C1 segment of cervical spinal cord (tissue), 14 donors: ENCODE measurements at places on chromosomes 4 and X.

DNA sequence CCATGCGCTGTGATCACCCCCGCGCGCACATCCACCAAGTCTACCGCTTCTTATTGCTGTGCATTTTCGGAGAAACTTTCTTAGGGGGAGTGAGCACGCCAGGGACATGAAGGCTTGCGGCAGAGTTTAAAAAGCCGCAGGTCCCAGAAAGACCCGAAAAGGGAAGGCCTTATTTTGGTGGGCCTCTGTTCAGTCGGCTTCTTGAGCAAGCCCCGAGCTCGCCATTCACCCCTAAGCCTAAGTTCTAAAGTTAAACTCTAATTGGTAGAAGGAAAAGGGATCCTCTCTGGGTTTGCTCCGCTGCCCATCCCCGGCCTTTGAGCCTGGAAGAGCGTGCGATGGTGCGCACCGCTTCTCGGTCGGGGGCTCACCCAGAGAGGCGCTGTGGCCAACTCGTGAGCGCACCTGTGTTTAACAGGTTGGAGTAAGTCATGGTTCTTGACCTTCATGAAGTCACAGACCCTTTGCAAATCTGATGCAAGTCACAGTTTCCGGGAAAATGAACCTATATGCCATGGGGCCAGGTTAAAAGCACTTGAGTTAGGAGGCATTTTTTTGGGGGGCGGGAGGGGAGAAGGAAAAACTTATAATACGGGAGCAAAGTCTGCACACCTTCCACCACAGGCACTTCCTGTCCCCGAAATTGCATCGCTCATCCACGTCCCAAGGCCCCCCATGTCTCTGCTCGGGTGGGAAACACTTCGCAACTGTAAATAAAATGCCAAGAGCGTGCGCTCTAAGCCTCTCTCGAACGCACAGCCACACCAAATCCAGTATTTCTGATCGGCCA is 1.9 kb downstream of the PHOX2B start:
- DNase-seq = no peak

GRCh38 chrX:39827951-39828350 is 269.8 kb downstream of the BCOR start:
- DNase-seq = no peak

- no peak for DNase-seq
Measured at GRCh38 chr4:144820728-144821085, 174.8 kb downstream of the HHIP start.

- DNase-seq = no peak
Measured at GRCh38 chr4:40177591-40177990, 19.2 kb upstream of the RHOH start.

- DNase-seq = no peak
Measured at GRCh38 chr4:142242156-142242555, 603.9 kb downstream of the INPP4B start.

DNA sequence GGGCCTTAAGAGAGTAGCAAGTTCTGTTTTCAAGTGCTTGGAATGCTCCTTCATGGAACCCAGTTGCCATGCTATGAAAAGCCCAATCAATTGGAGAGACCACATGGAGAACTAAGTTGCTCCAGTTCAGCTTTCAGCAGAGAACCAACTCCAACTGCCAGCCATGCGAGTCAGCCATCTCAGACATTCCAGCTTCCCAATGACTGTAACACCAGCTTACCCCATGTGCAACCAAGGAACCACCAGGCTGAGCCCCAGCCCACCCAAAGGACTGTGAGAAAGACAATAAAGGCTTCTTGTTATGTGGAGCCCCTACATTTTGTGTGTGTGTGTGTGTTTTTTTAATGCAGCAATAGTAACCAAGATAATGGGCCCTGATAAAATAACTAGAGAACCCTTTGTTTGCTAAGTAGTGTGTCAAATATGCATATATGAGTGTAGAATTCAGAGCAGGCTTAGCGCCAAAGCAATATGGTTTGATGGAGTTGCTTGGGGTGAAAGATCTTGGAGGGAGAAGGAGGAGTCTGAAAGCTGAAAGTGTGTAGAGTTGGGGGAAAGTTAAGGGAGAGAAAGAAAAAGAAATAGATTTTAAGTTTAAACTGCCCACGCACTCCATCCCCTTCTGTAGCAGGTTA is 35.0 kb upstream of the CCKAR start:
- DNase-seq = no peak

DNA sequence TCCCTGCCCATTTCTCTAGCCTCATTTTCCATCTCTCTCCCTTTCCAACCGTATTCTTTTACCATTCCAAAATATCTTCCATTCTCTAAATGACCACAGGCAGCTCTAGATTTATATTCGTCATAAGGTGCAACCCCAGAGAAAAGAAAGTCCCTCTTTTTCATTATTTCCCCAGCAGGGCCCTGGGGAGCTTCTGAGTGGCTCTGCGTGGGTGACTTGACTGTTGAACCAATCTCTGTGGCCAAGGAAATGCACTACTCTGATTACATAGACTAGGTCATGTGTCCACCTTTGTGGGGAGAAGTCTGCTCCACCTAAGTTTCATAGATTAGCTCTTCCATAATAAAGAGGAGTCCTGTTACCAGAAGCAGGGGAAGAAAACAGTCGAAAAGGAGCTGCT is 51.4 kb downstream of the ATOH1 start:
- no peak for DNase-seq

- peak; percentile 21 for DNase-seq
Measured at GRCh38 chrX:18390941-18391538, 34.4 kb upstream of the CDKL5 start.

DNA sequence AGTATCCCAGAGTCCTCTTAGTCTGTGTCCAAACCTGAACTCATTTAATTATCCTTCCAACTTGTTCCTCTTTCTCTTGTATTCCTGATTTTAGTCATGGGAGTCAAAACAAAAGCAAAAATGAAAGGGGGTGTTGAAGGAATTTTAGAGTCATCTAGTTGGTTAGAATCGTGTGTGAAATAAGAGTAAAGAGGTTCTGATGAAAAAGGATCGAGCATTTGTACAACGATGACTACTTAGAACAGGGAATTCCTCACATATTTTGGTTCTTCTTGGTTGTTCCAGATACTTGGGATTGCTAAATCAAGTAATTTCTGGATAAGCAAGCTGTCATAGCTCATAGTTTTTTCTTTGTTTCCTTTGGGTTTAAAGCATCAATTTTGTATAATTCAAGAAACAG is 194.4 kb downstream of the BCOR start:
- DNase-seq = no peak

DNA sequence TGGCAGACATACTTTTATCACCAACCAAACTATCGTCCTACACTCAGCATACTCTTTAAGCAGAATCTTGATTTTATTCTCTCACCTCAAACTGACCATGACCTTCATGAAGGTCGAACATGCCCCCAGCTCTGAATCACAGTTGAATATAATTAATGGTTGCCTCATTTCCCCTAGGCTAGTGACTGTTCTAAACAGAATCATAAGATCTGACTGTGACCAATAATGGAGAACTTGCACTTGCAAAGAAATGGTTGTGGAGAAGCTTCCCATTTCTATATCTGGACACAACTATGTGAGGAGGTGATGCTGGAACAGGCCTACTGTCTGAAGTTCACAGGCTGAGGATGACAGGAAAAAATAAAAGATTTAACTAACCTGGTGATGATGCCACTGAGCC is 85.1 kb downstream of the PDGFC start:
- DNase-seq = no peak

GRCh38 chr4:85828027-85828890 is 353.3 kb downstream of the ARHGAP24 start:
- DNase-seq = no peak

DNA sequence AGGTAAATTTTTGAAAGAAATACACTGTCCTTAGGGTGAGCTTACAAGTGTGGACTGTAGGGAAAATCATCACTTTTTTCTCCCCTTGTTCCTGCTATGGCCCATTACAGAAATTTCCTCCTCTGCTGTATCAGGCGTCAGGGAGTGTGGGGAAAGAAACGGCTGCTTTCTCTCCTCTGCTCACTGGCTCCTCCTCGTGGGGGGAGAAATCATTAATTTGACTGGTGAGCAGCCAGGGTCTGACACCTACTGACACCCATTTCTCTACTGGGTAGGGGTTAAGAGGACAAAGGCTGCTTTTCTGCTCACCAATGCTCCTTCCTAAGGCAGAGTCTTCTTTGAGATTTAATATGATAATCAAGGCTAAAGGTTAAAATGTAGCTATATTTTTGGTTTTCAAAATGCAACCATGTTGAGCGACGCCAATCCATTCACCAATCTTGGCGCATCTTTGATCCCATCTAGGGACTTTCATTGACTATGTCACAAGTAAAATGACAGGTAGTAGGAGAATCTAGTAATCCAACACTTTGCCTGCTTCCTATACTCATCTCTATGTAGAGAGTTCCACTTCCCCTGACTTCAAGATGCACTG is 25.1 kb downstream of the SETD7 start:
- no peak for DNase-seq

DNA sequence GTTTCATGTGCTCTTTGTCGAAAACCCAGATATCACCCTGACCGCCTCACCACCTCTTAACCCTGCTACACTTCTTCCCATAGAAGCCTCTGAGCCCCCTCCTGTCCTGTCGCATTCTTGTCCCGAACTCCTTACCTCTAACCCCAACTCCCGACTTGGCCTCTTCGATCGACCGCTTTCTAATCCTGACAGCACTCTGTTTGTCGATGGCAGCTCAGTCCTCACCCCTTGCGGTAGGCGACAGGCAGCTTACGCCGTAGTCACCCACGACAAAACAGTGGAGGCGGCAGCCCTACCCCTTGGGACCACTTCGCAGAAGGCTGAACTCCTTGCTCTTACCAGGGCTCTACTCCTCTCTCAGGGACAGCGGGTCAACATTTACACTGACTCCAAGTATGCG is 961.7 kb downstream of the RPA4 start:
- DNase-seq = no peak

- DNase-seq = no peak
Measured at GRCh38 chr4:184265546-184266351, 48.1 kb upstream of the ENPP6 start.

DNA sequence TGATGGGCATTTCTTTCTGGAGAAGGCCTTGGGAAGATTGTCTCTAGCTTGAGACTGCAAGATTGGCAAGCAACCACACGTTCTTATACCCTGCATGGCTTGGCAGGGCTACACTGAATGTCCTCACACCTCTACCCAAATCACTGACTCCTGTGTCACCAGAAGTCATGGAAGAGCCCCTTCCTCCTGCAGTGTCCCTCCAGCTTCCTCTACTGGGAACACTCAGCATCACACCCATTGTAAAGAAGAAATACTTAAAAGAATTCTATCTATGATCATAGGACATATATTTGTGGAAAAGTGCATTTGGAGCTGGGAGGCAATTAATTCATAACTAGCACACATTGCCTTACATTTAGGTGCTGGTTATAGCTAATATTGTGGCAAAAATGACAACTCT is 113.1 kb downstream of the CCSER1 start:
- no peak for DNase-seq

- DNase-seq = no peak
Measured at GRCh38 chr4:850323-850945, 24.5 kb upstream of the CPLX1 start.

DNA sequence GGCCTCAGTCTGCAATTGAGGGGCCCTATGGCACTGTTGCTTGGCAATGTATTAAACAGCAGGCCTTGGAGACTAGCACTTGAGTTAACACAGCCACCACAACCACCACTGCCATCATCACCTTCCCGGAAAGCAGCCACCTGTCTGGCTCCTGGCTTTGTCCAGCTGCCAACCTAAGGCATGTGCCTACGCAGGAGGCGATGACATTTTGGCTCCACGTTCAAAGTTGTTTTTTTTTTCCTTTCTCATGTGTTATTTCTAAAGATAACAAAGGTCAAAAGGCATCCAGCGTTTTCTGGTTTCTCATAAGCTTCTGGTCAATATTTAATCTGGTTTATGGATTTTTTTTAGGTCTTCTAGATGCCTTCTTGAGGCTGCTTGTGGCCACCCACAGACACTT is 7.5 kb downstream of the CLDN2 start:
- no peak for DNase-seq

DNA sequence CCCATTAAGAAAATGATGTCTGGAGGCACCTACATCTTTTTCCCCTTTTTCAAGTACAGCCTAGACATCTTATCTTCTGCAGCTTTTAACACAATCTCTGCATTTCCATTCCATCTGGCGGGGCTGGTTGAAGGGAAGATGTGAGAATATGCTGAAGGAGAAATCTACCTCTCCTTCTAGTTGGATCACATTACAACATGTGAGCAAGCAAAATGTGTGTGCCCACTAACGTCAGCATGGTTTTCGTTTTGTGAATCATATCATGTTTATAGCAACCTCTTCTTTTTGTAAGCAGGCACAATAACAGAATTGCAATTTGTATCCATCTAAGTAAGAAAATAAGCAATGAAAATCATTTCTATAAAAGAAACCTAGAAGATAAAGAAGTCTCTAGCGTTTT is 28.9 kb upstream of the MID1 start:
- DNase-seq = no peak

GRCh38 chr4:183147196-183147595 is 48.1 kb downstream of the WWC2 start:
- no peak for DNase-seq

DNA sequence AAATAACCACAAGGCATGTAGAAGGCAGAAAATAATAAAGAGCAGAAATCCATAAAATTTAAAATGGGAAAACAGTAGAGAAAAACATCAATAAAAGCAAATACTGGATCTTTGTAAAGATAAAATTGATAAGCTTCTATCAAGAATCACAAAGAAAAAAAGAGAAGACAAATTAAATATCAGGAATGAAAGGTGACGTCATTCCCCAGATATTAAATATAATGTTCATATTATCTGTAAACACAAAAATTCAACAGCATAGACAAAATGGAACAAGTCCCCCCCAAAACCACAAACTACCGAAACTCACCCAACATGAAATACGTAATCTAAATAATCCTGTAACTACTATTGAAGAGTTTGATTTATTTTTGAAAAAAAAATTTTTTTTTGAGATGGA is 30.5 kb upstream of the FAM120C start:
- DNase-seq = no peak

DNA sequence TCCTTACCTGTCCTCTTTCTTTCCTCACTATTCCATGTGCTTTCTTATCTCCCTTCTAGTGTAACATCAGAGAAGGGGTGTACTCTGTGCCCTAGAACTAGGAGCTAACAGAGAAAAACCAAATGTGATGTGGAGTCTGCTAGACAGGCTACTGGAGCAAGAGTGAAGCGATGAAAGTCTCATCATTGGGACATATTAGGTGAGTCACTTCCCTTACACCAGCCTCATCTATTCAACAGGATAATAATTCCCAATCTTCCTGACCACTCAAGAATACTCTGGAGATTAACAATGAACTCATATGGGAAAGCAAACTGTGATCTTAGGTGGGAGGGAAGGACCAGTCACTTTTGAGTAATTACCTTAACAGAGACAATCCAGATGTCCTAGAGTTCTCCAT is 58.1 kb downstream of the RAB40A start:
- no peak for DNase-seq

GRCh38 chr4:6183740-6184139 is 16.6 kb downstream of the JAKMIP1 start:
- no peak for DNase-seq

DNA sequence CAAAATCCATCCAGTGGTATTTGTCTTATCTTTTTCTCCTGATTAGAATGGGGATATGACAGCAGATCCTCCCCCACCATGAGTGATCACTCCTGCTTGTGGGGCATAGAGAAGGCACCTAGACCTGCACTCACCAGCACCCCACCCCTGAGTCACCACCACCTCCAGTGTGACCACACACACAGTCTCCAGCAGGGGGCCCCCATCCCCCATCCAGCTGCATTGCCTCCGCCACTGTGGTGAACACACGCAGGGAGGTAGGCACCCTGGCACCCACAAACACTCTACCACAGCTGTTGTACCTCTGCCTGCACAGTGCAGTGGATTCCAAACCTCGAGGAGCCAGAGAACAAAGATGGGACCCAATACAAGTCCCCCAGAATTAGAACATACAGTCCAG is 9.0 kb upstream of the MAGEA8 start:
- no peak for DNase-seq

- no peak for DNase-seq
Measured at GRCh38 chr4:20687864-20688263, 12.4 kb upstream of the PACRGL start.
